M059J (cell line): ENCODE measurements at places on chromosomes 13 and 19.

DNA sequence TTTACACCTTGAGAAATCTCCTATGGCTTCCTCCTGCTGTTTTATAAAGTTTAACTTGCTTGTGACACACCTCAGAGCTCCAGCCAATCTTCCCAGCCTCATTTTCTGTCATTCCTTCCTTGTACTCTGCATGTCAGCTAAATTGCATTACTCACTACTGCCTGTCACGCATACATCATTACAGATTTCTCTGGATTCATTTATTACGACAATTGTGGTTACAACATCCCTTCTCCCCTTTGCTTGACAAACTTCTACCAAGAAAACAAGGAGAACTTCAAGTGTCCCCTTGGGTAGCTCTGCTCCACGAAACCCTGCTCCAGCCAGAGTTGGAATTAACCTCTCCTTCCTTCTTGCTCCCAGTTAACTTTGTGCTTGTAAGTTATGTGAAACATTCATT lies 22.0 kb upstream of the GPR18 start:
- peak; percentile 73 for DNase-seq

GRCh38 chr13:93249364-93250306 lies 23.0 kb downstream of the GPC6 start:
- DNase-seq = peak; percentile 86

GRCh38 chr13:74586847-74587246 lies 452.6 kb upstream of the KLF12 start:
- peak; percentile 10 for DNase-seq

GRCh38 chr19:873084-873483 lies 13.6 kb downstream of the CFD start:
- DNase-seq = peak; percentile 27

- DNase-seq = no peak
Observed at GRCh38 chr19:58497634-58498170, 14.1 kb downstream of the SLC27A5 start.

DNA sequence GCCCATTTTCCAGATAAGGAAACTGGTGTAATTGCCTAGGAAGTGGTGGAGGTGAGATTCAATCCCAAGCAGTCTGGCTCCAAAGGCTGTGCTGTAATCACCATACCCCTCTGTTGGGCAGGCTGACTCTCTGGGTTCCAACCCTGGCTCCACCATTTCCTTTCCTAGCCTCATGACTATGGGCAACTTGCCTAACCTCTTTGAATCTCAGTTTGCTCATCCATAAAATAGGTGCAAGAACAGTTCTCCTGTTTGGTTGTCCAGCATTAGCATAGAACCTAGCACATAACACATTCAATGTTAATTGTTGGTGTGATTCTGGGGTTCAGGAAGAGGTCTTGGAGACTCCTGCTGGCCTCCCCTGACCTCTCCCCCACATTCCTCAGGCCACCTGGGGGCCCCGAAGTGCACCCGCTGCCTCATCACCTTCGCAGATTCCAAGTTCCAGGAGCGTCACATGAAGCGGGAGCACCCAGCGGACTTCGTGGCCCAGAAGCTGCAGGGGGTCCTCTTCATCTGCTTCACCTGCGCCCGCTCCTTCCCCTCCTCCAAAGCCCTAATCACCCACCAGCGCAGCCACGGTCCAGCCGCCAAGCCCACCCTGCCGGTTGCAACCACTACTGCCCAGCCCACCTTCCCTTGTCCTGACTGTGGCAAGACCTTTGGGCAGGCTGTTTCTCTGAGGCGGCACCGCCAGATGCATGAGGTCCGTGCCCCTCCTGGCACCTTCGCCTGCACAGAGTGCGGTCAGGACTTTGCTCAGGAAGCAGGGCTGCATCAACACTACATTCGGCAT lies 2.2 kb downstream of the ZNF576 start:
- no peak for DNase-seq

DNA sequence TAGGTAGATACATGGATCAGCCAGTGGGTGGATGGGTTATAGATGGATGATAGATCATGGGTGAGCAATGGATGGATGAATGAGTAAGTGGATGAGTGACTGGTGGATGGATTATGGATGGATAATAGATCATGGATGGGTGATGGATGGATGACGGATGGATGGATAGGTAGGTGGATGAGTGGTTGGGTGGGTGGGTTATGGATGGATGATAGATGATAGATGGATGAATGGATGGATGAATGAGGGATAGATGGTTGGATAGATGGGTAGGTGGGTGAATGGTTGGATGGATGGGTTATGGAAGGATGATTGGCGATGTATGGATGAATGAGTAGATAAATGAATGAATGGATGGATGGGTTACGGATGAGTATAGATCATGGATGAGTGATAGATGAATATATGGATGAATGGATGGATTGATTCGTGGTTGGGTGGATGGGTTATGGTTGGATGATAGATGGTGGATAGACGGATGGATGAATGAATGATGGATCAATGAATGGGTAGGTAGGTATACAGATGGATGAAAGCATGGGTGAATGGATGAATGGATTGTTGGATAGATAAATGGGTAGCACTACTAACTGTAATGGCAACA lies 27.0 kb upstream of the PTPRS start:
- no peak for DNase-seq

DNA sequence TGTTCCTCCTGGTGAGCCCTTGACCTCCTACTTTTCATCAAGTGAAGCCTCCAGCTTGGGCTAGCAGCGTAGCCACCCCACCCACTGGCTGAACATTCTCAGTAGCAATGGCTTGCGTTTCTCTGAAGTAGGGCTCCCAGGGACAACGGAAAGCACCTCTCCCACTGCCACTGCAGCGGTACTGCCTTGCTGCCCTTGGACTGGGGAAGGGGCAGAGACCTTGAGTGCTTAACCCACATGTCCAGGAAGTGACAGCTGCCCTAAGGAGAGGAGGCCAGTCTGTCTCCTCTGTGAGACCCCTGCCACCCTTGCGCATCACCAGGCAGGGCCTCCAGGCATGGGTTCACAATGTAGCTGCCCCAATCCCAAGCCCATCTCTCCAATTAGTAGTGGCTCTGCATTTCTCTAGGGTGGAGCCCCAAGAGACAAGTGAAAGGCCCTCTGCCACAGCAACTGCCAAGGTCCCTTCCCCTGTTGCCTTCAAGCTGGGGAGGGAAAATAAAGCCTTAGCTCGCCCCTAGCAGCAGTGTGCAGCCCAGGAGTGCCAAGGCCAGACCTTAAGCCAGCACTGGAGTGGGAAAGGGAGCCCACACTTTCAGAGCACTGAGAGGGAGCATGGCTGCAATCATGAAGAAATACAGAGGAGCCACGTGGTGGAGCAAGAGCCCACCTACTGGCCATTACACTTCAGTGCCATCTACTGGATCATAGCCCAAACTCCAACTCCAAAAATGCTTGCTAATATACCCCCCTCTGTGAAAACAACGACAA lies 175.9 kb upstream of the TRPC4 start:
- peak; percentile 37 for DNase-seq

DNA sequence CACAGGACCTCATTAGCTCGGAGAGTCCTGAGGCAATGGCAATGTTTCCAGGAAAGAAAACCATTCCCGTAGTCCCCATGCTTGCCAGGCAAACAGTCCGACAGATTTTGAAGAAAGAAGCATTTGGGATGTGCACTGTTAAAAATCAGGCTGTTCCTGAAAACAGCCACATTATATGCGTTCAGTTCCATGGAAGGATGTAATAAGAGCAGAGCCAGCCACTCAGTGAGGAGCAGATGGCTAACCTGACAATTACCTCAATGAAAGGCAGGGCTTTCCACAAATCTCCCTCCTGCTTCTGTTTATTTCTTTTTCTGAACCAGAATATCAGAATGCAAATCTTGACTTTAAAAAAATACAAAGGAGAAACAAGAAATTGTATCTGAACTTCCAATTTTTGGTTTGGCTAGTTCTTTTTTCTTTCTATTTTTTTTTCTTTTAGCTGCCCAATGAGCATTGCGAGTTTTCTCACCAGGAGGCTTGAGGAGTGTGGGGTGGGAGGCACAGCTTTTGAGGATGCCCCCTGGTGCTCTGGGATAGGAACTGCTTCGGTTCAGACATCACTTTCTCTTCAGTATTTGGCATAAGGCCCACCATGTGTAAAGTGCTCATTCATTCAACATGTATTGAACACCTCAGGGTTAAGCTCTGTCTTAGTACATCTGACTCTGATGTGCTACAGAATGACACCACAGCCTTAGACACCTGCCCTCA lies 124.2 kb downstream of the TBC1D4 start:
- peak; percentile 66 for DNase-seq
